ENCODE measurements at places on chromosomes 7 and 10. TPM values are rescaled to one million over a fixed set of nuclear protein-coding genes. Genes with fewer than 3 reads are reported as not detected.

- DNase-seq = no peak
Measured at GRCh38 chr7:51123322-51124019, 193.1 kb downstream of the COBL start.

GRCh38 chr10:100779329-100779728, 33.9 kb downstream of the PAX2 start:
- no peak for DNase-seq

GRCh38 chr7:149790146-149790548, 16.8 kb upstream of the ZNF467 start:
- DNase-seq = peak; percentile 62

- DNase-seq = no peak
Measured at GRCh38 chr7:11436316-11436715, 395.7 kb downstream of the THSD7A start.

DNA sequence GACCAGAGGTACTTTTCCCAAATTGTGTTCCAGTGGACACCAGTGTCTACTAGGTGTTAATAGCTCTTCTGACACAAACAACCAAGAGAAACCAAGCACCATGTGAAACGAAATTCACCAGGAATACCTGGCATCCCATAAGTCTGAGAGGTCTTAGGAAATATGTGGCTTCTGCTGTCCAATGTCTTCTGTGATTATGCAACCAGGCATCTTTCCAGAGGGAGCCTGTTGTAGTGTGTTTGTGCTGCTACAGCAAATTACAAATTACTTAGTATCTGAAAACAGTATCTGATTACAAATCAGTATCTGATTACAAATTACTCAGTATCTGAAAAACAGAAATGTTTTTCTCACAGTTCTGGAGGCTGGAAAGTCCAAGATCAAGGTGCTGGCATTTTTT, 133.6 kb upstream of the NPVF start:
- no peak for DNase-seq

DNA sequence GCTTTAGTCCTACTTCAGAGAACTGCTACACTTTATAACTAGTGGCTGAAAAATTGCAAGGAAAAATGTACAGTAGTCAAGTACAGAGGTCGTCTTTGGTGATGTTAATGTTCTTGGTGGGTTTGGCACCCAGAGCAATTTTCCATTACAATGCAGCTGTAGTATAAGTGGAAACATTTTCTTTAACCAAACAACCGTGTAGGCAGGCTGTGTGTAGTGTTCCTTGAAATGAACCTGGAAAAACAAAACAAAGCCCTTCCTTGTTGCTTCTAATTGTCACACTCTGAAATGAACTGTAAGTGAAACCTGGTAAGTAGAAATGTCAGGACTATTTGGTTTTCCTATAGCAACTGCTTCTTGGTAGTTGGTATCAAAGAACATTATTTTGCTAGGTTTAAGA, 256.9 kb downstream of the MDFIC start:
- DNase-seq = no peak

DNA sequence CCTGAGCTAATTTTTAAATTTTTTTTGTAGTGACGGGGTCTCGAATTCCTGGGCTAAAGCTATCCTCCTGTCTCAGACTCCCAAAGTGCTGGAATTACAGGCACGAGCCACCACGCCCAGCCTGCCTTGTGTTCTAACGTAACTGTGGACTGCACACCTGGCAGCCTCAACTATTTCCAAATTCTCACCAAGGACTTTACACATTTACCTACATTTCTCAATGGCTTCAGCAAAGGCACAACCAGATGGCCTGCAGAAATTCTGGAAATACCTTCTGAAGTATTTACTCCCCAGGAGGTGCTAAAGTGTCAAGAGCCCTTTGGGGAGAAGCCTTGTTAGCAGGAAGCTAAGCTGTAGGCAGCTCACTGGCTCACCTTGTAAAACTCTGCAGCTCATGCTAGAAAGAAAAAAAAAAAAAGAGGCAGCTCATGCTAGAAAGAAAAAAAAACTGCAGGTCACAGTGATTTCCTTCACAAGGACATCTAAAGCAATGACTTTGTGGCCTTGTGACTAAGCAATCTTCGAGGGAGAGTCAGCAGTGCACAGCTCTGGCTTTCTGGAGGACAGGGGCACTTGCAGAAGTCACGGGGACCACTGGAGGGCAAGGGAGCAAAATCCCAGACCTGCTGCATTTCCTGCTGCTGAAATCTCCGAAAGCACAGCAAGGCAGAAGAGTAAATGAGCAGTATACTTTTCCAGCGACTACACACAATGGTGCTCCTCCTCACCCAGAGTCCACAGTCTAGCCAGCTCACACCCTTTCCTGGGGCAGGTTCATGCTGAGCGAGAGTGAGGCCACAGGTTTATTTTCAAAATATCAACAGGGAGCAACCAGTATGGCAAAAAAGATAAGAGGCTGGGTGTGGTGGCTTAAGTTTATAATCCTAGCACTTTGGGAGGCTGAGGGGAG, 40.4 kb downstream of the BAIAP2L1 start:
- no peak for DNase-seq

DNA sequence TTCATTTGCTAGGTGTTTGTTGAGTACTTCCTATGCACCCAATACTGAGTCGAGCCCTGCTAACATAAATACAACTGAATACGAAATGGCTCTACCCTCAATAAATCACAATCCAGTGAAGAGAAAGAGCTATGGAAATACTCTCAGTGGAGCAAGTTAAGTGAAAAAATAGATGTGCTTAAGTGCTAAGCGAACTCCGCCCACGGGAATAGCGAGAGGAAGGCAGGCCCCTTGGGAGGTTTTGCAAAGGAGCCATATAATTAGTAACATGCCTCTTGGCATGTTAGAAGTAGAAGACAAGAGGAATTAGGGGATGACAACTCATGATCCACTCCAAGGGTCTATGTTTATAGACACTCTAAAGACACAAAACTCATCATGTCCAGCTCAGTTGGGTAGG, 42.8 kb upstream of the TSPAN33 start:
- DNase-seq = no peak

DNA sequence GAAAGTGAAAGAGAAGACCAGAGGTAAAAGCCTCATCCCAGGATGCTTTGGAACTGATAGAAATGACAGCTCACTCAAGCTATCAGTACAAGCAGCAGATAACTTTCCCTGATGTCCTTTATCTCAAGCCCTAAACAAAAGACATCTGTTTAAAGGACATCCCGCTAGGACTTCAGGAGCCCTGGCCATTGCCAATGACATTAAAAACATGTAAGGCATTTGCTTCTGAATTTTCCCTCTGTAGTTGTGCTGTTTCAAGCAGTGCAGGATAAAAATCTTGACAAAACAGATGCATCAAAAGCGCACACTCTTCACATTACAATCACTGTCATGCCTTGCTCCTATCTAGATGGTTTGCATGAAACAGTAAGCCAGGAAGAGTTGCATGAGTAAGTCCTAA, 159.8 kb downstream of the AOAH start:
- no peak for DNase-seq

DNA sequence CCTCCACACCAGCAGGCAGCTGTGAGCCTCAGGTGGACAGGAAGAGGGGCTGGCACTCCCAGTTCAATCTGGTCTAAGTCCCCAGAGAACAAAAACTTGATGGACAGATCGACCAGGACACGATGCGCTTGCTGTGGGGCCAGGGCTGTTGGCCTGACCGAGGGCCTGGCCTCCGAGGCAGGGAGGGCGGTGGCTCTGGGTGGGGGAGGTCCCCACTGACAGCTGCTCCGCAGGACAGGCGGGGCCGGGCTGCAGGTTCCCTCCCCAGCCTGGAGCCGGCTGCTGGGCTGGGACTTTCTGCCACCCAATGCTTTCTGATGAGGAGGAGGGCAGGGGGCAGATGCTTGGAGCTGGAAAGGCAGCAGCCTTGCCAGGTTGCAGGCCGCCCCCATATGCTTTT, 37.4 kb upstream of the ADGRA1 start:
- no peak for DNase-seq

DNA sequence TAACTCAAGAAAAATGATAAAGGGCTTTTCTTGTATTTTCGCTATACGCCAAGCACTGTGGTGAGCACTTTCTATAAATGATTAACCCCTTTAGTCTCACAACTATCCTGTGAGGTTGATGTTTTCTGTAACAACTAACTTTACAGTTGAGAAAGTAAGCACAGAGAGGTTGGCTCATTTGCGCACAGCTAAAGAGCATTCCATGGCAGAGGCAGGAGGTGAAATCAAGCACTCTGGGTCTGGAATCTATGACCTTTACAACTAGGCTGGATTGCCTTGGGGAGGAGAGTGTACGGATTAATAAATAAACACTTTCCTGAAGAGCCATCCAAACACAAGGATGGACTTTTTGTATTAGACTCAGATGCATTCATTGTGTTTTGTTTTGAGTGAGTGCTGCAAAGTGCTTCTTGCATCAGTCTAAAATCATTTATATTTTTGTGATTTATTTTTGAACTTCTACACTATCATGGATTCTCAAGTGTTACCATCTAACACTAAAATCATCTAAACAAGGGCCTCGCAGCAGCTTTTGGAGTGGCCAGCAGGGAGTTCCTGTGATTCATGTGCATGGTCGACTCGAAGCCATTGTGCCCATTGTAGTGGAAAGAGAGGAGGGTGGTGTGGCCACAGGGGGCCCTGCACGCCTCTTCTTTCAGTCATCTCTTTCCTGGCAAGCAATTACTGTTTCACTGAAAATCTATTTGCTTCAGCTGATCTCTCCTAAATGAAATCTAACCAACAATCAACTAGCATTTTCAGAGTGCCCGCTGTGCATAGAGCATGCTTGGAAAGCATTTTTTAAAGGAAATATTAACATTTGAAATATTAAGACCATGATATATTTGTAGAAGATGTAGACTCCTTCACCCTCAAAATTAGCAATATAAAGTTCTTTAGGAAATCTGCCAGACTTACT, 633.4 kb upstream of the COBL start:
- DNase-seq = no peak

Gene CLCN1
- not detected for total RNA-seq

Gene GPR85
- total RNA-seq = 0.69 TPM

Gene NANOS1
- total RNA-seq = 11.7 TPM

Gene TMED4
- 61.9 TPM for total RNA-seq

Data from left ventricle myocardium inferior (tissue), 1 donor.